ENCODE measurements at places on chromosomes 3 and 15.

- peak; percentile 43 for DNase-seq
Observed at GRCh38 chr3:194369522-194370279, at the start of gene LRRC15. TSS of gene LRRC15 (minus strand) at chr3:194369743. CDS start at chr3:194361043, 8,700 bp downstream.

- DNase-seq: no peak
Observed at GRCh38 chr3:118793176-118793575, 241.5 kb downstream of the IGSF11 start.

DNA sequence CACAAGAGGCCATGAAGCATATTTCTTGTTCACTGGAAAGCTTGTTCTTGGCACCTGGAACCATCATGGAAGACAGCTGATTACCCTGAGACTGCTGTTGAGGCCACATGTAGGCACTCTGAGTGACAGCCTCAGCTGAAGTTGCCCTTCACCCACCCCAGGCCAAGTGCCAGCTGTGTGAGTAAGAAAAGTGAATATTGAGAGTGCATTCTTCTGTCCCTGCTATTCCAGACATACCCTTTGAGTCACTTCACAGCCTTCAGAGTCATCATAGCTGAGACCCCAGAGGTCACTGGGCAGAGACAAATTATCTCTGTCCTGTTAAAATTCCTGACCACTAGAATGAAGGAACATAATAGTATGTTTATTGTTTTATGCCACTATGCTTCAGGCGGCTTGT lies 79.6 kb downstream of the NFKBIZ start:
- DNase-seq: no peak

DNA sequence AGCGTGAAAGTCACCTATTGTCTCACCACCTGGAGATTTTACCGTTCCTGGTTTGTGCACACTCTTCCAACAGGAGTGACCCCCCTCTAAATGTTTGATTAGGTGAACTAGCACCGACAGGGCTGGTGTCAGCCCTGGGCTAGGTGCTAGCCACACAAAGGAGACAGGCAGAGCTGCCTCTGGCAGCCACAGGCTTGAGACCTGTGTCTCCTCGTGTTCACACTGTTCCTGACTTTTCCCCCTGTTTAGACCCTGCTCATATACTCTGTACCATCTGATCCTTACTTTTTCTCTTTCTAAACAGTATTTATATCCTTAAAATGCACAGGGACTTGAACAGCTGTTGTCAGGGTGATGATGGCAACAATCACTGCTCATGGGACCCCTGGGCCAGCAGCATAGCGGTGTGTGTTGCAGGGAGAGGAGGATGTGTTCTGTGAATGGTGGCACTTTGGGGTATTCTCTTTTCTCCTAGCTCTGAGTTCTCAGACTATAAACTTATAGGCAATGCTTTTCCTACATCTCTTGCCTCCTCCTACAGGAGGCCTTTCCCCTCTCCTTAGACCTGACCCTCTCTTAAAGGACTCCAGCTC lies 5.5 kb downstream of the CD80 start:
- no peak for DNase-seq

DNA sequence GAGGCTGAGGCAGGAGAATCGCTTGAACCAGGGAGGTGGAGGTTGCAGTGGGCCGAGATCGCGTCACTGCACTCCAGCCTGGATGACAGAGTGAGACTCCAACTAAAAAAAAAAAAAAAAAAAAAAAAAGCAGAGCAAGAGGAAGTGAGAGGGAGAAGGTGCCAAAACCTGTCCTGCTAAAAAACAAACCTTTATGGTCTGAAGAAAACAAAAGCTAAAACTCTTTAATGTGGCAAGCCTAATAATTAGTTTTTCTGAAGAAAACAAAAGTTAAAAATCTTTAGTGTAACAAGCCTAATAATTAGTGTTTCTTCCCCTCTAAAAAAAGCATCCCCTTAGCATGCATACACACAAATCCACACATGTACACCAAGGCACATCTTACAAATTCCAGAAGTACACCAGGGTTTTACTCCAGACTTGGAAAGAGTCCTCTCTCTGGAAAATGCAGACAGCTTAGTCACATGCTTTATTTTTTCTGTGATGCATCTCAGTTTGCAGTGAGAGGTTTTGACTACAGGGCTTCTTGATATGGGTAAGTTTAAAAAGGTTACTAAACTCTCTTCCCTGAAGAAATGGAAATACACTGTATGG lies 65.9 kb downstream of the HACD2 start:
- DNase-seq: no peak

- no peak for DNase-seq
Observed at GRCh38 chr15:79513940-79514339, 81.8 kb downstream of the MINAR1 start.

GRCh38 chr3:32296251-32297204 lies 58.0 kb downstream of the CMTM8 start:
- DNase-seq: peak; percentile 67

GRCh38 chr15:86522721-86523120 lies 443.1 kb downstream of the AGBL1 start:
- no peak for DNase-seq

DNA sequence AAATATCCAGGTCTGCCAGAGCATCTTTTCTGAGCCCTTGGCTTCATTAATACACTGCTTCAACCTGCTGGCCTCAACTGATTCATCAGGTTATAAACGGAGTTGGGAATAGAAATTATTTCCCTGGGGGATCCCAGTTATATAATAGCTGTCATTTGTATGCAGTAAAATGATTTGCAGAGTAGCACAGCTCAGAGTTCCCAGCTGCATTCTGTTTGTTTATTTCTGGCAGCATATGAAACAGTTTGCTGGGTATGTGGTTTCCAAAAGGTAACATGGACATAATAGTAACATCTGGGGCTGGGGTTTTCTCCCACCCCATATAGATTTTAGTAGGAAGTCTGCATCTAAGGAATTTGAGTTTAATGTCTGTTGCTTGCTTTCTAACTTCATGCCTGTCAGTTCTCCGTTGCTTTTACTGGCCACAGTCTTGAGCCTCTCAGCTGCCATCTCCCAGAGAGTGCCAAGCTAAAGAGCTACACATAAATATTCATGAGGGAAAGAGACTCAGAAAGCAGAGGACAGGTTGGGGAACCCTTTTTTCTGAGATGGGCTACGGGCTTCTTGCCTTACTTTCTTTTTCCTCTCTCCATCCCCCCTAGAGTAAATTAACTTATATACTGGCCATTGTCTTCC lies 124.6 kb downstream of the TMEM108 start:
- no peak for DNase-seq

- DNase-seq: no peak
Observed at GRCh38 chr3:136667081-136667480, 85.1 kb downstream of the STAG1 start.

- no peak for DNase-seq
Observed at GRCh38 chr3:97917813-97918536, 54.3 kb downstream of the RIOX2 start.

DNA sequence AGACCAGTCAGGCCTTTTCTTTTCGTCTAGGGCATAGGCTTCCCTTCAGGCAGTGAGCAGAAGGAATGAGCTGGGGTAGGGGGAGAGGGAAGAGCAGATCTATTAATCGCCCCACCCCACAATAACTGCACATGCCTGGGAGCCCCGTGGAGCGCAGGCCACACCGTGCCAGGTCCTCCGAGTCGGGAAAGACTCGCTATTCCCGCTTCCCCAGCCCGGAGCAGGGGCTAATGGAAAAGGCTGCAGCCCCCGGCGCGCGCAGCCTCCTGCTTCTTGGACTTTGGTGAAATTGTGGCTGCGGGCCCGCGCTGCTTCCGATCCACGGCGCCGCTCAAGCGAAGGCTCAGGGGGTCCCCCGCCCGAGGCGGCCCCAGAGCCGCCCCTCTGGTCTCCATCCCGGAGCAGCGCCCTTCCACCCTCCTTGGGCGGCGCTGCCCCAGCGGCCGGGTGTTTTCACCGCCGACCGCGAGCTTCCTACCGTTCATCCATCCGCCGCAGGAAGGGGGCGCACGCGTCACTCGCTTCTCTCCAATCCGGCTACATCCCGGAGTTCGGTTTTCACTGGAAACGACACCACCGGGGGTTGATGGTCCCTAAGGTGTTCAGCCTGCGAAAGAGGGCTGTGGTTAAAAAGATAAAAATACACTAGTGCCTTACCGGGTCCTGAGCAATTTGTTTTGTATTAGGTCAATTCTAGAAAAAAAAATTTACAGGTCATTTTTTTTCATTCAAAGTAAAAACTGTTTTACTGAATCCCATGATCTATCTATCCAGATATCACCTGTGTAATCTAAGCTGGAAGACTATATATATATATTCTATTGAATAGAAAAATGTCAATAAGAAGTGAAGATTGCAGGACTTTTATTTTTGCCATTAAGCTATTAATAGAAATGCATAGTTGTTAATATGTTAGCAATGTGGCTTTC lies 4.4 kb upstream of the SYNM start:
- peak; percentile 65 for DNase-seq

DNA sequence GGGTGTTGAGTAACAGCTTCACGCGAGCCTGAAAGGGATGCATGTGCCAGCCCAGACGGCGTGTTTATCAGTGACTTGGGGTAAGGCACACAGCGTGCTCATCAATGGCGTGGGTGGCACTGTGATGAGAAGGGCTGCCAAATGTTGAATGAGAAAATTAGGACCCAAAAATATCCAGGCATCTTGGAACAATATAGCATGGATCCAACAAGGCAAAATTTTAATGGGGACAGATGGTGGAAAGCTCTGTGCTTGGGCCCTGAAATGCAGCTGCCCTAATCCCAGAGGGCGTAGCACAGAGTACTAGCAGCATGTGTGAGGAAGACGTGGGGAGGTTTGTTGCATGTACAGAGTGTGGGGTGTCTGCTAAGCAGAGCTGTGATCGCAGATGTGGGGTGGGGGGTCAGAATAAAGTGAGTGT lies 48.9 kb downstream of the SSUH2 start:
- no peak for DNase-seq

DNA sequence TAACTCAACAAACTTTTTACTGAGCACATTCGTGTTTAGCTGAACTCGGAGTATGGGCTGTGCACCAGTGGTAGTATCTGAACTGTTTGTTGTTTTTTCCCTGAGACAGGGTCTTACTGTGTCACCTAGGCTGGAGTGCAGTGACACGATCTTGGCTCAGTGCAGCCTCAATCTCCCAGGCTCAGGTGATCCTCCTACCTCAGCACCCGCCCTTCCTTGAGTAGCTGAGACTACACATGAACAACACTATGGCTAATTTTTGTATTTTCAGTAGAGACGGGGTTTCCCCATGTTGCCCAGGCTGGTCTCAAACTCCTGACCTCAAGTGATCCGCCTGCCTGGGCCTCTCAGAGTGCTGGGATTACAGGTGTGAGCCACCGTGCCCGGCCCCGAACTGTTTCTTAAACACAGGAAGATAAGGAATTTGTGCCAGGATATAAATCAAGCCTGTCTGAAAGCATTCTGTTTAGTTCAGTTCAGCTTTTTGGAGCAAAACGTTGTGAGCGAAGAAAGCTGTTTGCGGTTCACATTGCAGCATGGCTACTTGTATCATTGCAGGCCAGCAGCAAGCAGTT lies 40.4 kb upstream of the SKOR1 start:
- no peak for DNase-seq

All from SW480 (cell line).